ENCODE measurements at places on chromosomes 1 and 21. TPM values are rescaled to one million over a fixed set of nuclear protein-coding genes. Genes with fewer than 3 reads are reported as not detected.

DNA sequence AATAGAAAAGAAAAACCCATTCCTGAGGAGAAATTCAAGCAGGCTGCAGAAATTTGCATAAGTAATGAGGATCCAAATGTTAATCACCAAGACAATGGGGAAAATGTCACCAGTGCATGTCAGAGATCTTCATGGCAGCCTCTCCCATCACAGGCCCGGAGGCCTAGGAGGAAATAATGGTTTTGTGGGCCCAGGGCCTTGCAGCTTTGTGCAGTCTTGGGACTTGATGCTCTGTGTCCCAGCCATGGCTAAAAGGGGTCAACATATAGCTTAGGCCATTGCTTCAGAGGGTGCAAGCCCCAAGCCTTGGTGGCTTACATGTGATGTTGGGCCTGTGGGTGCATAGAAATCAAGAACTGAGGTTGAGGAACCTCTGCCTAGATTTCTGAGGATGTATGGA is 22.7 kb downstream of the RAB3GAP2 start:
- H3K27me3 ChIP-seq: no peaks in the 10 kb centered on the region
- no peak overlapping the region for H3K27ac ChIP-seq
- no peaks in the 10 kb centered on the region for H3K4me1 ChIP-seq
- peaks cover 24% of the 10 kb centered on the region for H3K36me3 ChIP-seq
- H3K4me3 ChIP-seq: no peak overlapping the region

PCP4 gene
- not detected for polyA plus RNA-seq

GRCh38 chr21:36183144-36183795 is 26.6 kb downstream of the DOP1B start:
- DNase-seq: no peak
- H3K36me3 ChIP-seq: no peaks in the 10 kb centered on the region
- no peak overlapping the region for H3K4me3 ChIP-seq
- no peaks in the 10 kb centered on the region for H3K27me3 ChIP-seq
- H3K27ac ChIP-seq: no peak overlapping the region

- no peak overlapping the region for H3K27ac ChIP-seq
- H3K36me3 ChIP-seq: no peaks in the 10 kb centered on the region
- no peak overlapping the region for H3K4me3 ChIP-seq
- no peaks in the 10 kb centered on the region for H3K27me3 ChIP-seq
- H3K4me1 ChIP-seq: no peaks in the 10 kb centered on the region
- DNase-seq: no peak
Measured at GRCh38 chr1:61606448-61607312, 118.3 kb downstream of the TM2D1 start.

DNA sequence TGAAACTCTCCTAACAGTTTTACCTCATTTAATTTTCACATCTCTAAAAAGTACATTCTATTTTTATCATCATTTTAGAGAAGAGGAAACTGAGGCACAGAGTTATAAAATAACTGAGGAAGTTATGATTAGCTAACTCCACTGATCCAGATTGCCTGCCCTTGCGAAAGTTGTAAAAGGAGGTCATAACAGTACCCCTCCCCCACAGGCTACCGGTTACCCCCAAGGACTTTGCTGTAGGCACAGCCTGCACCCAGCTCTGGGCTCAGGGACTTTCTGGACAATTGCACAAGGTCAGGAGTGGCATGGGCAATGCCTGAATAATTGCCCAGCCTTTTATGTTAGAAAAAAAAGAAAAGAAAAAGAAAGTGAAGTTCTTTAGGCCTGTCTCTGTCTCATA is 22.7 kb downstream of the PIGM start:
- no peaks in the 10 kb centered on the region for H3K36me3 ChIP-seq
- H3K27me3 ChIP-seq: peaks cover 24% of the 10 kb centered on the region
- no peak overlapping the region for H3K4me3 ChIP-seq
- no peak overlapping the region for H3K27ac ChIP-seq

OVAAL gene
- polyA plus RNA-seq: not detected

GRCh38 chr1:156741481-156741983 is 644 bp upstream of the MRPL24 start:
- H3K4me3 ChIP-seq: no peak overlapping the region
- no peak for DNase-seq
- peaks cover 38% of the 10 kb centered on the region for H3K36me3 ChIP-seq
- no peaks in the 10 kb centered on the region for H3K27me3 ChIP-seq
- peaks cover 6% of the 10 kb centered on the region for H3K4me1 ChIP-seq

- no peak overlapping the region for H3K27ac ChIP-seq
- H3K36me3 ChIP-seq: no peaks in the 10 kb centered on the region
- DNase-seq: no peak
- H3K4me1 ChIP-seq: peaks cover 2% of the 10 kb centered on the region
- H3K4me3 ChIP-seq: no peak overlapping the region
- H3K27me3 ChIP-seq: no peaks in the 10 kb centered on the region
Measured at GRCh38 chr21:27647921-27648320, 681.0 kb upstream of the ADAMTS5 start.

PLA2G4A gene
- polyA plus RNA-seq: 1.6 TPM

KRTAP19-3 gene
- not detected for polyA plus RNA-seq

PKLR gene
- not detected for polyA plus RNA-seq

PFKFB2 gene
- polyA plus RNA-seq: 0.62 TPM

DNA sequence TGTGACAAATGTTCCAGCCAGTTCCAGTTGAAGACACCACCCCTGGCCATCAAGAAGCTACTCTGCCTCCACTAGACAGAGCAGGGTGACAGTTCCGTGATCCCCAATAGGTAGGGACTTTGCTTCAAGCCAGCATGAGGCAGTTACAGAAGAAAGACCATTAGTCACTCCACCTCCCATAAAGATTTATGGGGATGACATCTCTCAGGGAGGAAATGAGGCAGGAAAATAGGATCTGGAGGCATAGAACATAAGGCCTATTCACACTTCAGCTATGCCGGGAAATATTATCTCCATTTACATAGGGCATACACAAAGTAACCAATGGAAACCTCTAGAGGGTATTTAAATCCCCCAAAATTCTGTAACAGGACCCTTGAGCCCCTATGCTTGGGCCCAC is 3.5 kb upstream of the GBP7 start:
- DNase-seq: no peak
- no peak overlapping the region for H3K4me3 ChIP-seq
- H3K27ac ChIP-seq: no peak overlapping the region
- no peaks in the 10 kb centered on the region for H3K4me1 ChIP-seq
- H3K27me3 ChIP-seq: no peaks in the 10 kb centered on the region

- no peak overlapping the region for H3K27ac ChIP-seq
- no peaks in the 10 kb centered on the region for H3K27me3 ChIP-seq
- DNase-seq: peak; percentile 73
- H3K4me1 ChIP-seq: peaks cover 6% of the 10 kb centered on the region
Measured at GRCh38 chr1:207021139-207021861, 11.3 kb downstream of the C1orf116 start.

- H3K27me3 ChIP-seq: no peaks in the 10 kb centered on the region
- no peak within 1 kb of the TSS for H3K4me3 ChIP-seq
- H3K4me1 ChIP-seq: peaks cover 31% of the 10 kb centered on the region
- peak; percentile 76 for DNase-seq
Measured at GRCh38 chr1:161198897-161199431, at the start of gene ADAMTS4. Gene ADAMTS4, minus strand, starts transcription at chr1:161199054. Its CDS starts 427 bp downstream, at chr1:161198627.

PRKAB2 gene
- 11.0 TPM for polyA plus RNA-seq

GRCh38 chr21:17085707-17086106 is 427.1 kb upstream of the CXADR start:
- no peak overlapping the region for H3K4me3 ChIP-seq
- H3K36me3 ChIP-seq: no peaks in the 10 kb centered on the region
- H3K27me3 ChIP-seq: no peaks in the 10 kb centered on the region
- no peak for DNase-seq
- H3K4me1 ChIP-seq: no peaks in the 10 kb centered on the region
- H3K27ac ChIP-seq: no peak overlapping the region

- H3K27me3 ChIP-seq: peaks cover 91% of the 10 kb centered on the region
- H3K36me3 ChIP-seq: no peaks in the 10 kb centered on the region
- no peak overlapping the region for H3K27ac ChIP-seq
Measured at GRCh38 chr21:41768437-41769042, 1.7 kb upstream of the RIPK4 start.

GRCh38 chr1:56478734-56479133 is 100.6 kb downstream of the PLPP3 start:
- H3K4me1 ChIP-seq: peaks cover 3% of the 10 kb centered on the region
- H3K4me3 ChIP-seq: no peak overlapping the region
- no peaks in the 10 kb centered on the region for H3K27me3 ChIP-seq
- no peak overlapping the region for H3K27ac ChIP-seq

- no peaks in the 10 kb centered on the region for H3K36me3 ChIP-seq
- H3K27me3 ChIP-seq: peaks cover 29% of the 10 kb centered on the region
- peaks cover 4% of the 10 kb centered on the region for H3K4me1 ChIP-seq
- H3K4me3 ChIP-seq: no peak overlapping the region
- no peak for DNase-seq
- no peak overlapping the region for H3K27ac ChIP-seq
Measured at GRCh38 chr1:27938488-27938887, 3.7 kb downstream of the SMPDL3B start.

DNA sequence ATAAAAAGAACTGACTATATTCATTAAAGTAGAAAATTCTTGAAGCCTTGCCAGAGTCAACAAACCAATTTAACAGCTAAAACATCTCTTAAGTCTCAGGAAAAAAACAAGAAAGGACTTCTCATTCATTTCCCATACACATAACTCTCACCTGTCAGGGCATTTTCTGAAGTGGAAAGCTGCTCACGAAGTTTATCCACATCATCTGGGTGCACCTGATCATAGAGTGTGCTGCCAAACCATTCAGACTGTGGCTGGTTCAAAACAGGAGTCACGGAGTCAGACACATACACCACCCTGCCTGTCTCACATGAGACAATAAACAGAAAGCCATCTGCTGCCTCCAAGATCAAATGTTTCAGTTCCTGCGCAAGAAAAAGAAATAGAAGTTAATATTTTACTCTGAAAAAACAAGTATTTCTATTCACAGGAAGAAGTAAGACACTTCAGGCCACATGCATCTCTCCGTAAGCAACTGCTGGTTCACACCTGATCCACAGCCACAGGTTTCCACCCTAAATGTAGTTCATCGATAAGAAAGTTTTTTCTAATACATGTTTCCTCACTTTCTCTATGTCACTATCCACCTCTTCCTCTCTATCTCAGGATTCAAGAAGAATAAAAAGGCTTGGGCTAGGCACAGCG is 28.2 kb upstream of the CTSK start:
- H3K36me3 ChIP-seq: peaks cover 41% of the 10 kb centered on the region
- H3K4me3 ChIP-seq: no peak overlapping the region
- peak; percentile 3 for DNase-seq
- H3K27ac ChIP-seq: no peak overlapping the region
- H3K4me1 ChIP-seq: no peaks in the 10 kb centered on the region
- H3K27me3 ChIP-seq: no peaks in the 10 kb centered on the region

DNA sequence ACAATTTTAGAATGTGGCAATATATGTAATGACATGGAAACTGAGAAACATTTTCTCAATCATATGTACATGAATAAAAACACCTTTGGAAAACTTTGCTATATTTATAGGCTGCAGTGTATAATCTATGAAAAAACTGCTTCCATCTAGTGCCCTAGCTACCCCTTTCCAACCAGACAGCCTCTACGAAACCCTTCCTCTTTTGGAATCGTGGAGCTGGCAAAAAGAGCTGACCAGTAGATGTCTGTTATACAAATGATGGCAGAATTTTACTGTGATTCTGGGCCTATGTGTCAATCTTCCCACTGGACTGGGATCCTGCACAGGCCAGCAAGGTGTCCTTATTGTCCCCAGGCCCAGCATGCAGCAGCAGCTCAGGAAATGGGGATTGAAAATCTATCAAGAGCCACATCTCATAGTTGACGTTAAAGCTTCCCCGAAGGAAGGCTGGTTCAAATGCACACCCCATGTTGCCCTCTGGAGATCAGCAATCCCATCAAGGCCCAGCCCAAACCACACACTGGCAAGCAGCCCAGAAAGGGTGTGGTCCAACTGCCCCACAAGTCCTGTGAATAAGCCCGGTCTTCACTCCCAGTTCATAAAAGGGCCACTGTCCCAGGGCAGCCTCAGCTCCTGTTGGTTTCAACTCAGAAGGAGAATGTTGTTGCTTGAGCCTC is 8.8 kb upstream of the FAM20B start:
- no peak overlapping the region for H3K4me3 ChIP-seq
- H3K27me3 ChIP-seq: no peaks in the 10 kb centered on the region
- H3K4me1 ChIP-seq: peaks cover 4% of the 10 kb centered on the region
- no peaks in the 10 kb centered on the region for H3K36me3 ChIP-seq
- no peak overlapping the region for H3K27ac ChIP-seq

DNA sequence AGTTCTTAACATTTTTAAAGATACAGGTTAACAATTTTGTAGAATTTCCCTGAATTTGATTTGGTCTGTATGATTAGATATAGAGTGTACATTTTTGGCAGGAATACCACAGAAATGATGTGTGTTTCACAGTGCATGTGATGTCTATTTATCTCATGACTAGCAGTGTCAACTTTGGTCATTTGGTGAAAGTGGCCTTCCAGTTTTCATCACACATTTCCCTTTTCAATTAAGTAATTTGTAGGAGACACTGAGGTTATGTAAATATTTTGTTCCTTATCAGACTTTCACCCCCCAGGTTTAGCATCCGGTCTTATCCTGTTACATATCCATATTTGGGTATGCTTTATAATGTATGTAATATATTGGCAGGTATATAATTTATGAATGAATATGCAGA is 41.8 kb downstream of the MAP3K7CL start:
- H3K36me3 ChIP-seq: no peaks in the 10 kb centered on the region
- H3K27ac ChIP-seq: no peak overlapping the region
- no peaks in the 10 kb centered on the region for H3K27me3 ChIP-seq
- DNase-seq: no peak
- no peak overlapping the region for H3K4me3 ChIP-seq

VCAM1 gene
- polyA plus RNA-seq: 5.7 TPM

SAMD13 gene
- polyA plus RNA-seq: 0.34 TPM

DNA sequence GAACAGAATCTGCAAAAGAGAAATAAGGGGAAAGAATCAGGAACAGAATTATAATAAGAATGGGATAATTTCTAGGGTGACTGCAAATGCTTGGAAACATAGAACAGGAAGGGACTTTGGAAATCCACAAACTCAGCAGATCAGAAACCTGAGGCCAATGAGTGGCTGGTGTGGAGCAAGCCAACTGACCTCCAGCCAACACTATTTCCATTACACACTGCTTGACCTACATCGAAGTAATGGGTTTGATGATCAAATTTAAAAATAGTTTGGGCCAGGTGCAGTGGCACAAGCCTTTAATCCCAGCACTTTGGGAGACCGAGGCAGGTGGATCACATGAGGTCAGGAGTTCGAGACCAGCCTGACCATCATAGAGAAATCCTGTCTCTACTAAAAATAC is 284.9 kb downstream of the GRIK1 start:
- no peaks in the 10 kb centered on the region for H3K36me3 ChIP-seq
- DNase-seq: no peak
- no peaks in the 10 kb centered on the region for H3K27me3 ChIP-seq

DNA sequence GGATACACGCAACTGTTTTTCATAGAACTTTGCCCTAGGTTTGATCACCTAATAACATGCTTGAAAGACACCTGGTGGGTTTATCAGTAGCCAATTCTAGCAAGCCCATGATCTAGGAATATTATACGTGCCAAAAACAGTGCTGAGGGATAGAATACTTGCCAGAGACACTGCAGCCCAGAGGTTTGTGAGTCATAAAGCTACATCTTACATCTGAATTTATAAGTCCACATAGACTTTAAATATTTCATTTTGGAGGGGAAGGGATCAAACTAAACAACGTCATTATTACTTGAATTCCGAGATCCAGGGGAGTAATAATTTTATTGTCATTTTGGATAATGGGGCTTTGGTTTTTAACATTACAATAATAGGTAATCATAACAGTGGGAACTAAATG is 31.7 kb downstream of the RGL1 start:
- no peak overlapping the region for H3K27ac ChIP-seq
- H3K27me3 ChIP-seq: no peaks in the 10 kb centered on the region
- H3K36me3 ChIP-seq: no peaks in the 10 kb centered on the region

All from IMR-90 (cell line).